H9 (cell line): ENCODE measurements at places on chromosomes 7 and 10. TPM values are rescaled to one million over a fixed set of nuclear protein-coding genes. Genes with fewer than 3 reads are reported as not detected.

GRCh38 chr7:33559324-33559710, 346.0 kb upstream of the BMPER start:
- no peak for DNase-seq
- H3K27me3 ChIP-seq = no peaks in the 10 kb centered on the region
- no peaks in the 10 kb centered on the region for H3K36me3 ChIP-seq
- no peak overlapping the region for H3K4me3 ChIP-seq
- no peak overlapping the region for H3K27ac ChIP-seq

DNA sequence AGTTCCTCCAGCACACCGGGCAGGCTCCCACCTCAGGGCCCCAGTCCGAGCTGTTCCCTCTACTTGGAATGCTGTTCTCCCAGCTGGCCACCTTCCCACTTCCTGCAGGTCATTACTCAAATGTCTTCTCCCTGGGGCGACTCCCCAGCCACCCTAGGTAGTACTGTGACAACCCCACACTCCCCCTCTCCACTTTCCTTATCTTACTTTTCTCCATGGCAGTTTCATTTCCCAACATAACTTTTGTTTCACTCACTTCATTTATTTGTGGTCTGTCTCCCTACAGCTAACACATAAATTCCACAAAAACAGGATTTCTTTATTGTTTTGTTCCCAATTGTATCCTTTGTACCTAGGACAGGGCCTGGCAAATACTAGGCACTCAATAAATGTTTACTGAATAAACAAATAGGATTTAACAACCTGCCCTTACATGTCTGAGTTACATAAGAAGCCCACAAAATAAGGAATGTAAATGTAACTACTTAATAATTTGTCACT, 76.5 kb downstream of the JAZF1 start:
- no peaks in the 10 kb centered on the region for H3K27me3 ChIP-seq
- DNase-seq = no peak
- H3K27ac ChIP-seq = no peak overlapping the region

STARD3NL gene
- total RNA-seq = 33.5 and 36.5 TPM in 2 replicates

- no peak overlapping the region for H3K4me3 ChIP-seq
- no peak for DNase-seq
- H3K27ac ChIP-seq = no peak overlapping the region
These were observed 35.8 kb upstream of the ELN start for GRCh38 chr7:73992101-73992562.

ZNF727 gene
- total RNA-seq = not detected in 2 replicates

GFRA1 gene
- 0.24 and 0.59 TPM in 2 replicates for total RNA-seq

GRCh38 chr7:28729281-28729680, 228.8 kb downstream of the TRIL start:
- H3K36me3 ChIP-seq = no peaks in the 10 kb centered on the region
- no peak for DNase-seq
- H3K4me3 ChIP-seq = no peak overlapping the region
- no peaks in the 10 kb centered on the region for H3K27me3 ChIP-seq

GRCh38 chr10:132648072-132648850, 110.7 kb downstream of the INPP5A start:
- H3K36me3 ChIP-seq = no peaks in the 10 kb centered on the region
- H3K4me3 ChIP-seq = no peak overlapping the region
- no peaks in the 10 kb centered on the region for H3K4me1 ChIP-seq
- DNase-seq = no peak

OR6V1 gene
- not detected in 2 replicates for total RNA-seq

ARHGEF35 gene
- total RNA-seq = 18.6 and 19.2 TPM in 2 replicates

- no peaks in the 10 kb centered on the region for H3K36me3 ChIP-seq
- peaks cover 19% of the 10 kb centered on the region; the same call in 1 of the 2 replicates for H3K27me3 ChIP-seq
- peak overlapping the region; percentile 92 for H3K4me3 ChIP-seq
- DNase-seq = no peak
These were observed 9.9 kb downstream of the SKIDA1 start for GRCh38 chr10:21515361-21516241.

DNA sequence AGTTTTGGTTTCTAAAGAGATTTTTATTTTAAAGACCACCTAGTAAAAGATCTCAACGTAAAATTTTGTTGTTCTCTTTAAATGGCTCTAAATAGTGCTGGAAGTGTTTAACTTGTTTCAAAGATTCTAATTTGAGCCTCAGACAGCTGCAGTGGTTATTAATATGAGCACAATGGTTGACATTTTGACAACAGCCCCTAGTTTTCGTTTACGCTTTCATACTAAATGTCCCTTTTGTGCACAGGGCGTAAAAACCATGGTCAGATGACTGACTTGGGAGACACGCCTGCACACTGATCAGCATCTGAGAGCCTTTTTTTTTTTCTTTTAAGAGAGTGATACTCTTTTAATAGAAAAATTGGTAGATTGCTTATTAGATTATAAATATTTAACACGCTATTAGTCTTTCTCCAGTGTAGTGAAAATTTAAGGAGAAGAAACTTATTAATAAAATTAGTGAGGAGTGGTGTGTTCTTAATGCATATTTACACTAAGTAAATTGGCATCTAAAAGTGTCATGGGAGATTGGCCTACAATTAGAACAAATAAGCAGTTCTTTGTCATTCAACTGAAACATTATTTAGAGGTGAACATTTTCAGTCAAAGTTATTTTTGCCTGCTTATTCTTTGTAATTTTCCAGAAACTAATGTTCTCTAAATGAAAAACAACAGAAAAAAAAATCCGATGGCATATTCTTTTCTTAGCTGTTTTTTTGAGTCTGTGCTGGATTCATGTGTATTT, 182.8 kb upstream of the PHYHIPL start:
- no peaks in the 10 kb centered on the region for H3K27me3 ChIP-seq
- no peak overlapping the region for H3K27ac ChIP-seq
- no peak for DNase-seq
- no peak overlapping the region for H3K4me3 ChIP-seq
- H3K36me3 ChIP-seq = peaks cover 11% of the 10 kb centered on the region
- H3K4me1 ChIP-seq = no peaks in the 10 kb centered on the region

ITIH5 gene
- 1.1 and 1.3 TPM in 2 replicates for total RNA-seq

DNA sequence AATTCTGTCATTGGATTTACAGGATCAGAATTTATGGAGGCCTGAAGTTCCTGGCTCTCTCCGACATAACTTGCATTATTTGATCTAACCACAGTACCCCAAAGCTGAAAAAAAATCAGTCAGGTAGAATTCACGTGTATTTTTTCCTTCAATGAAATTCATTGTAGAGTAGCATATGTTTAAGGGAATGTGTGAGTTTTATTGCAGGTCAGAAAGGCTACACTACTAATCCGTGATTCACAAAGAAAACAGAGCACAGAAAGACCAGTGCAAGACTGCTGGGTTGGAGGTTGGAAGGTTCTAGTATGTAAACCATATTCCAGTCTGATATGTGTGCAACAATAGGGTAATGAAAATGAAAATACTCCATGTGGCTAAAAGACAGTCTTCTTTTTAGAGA, 247.0 kb upstream of the FERD3L start:
- no peak overlapping the region for H3K4me3 ChIP-seq
- no peaks in the 10 kb centered on the region for H3K36me3 ChIP-seq
- DNase-seq = no peak
- no peaks in the 10 kb centered on the region for H3K27me3 ChIP-seq
- H3K4me1 ChIP-seq = no peaks in the 10 kb centered on the region
- H3K27ac ChIP-seq = no peak overlapping the region
